ENCODE measurements at places on chromosomes 16 and 17.

DNA sequence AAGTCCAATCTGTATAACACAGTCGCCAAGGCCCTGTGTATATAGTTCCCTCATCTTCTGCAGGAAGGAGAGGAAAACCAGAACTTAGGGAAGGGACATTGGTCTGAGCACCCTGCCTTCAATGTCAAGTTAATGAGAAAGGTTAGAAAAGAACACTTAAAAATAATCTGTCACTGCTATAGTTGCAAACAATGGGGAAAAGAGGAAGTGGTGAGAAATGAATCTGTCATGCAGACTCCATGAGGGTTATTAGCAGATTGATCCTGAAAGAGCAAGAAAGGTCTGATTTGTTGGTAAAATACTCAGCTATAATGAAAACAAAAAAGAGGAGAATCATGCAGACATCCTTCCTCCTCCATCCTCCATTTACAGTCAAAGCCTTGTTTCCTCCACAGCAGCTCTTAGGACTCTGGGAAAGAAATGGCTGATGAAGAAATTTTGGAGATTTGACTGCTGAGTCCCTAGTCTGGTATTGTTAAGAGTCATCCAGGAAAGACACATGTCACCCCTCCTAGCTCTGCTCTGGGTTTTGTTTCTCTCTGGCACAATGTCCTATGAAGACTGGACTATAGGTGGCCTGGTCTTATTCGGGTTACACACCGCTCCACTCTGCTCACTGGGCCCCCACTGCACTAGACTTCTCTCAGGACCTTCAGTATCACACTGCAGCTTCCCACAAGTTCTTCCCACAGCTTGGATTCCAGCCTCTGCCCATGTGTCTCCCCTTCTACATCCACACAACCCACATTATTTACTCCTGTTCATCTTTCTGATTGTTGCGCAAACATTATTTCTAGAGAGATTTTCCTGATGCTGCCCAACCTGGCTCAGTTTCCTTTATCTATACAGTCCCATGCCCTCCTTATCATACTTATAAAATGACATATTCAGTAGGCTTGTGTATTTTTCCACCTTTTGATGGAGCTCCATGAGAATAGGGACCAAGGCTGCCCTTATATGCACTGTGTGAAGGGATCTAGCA, 56.5 kb upstream of the XYLT1 start:
- no peak for DNase-seq

- no peak for DNase-seq
These were observed 993 bp upstream of the ANKRD11 start for GRCh38 chr16:89491238-89491869.

GRCh38 chr17:5413682-5414081, 5.8 kb downstream of the NUP88 start:
- DNase-seq = no peak

DNA sequence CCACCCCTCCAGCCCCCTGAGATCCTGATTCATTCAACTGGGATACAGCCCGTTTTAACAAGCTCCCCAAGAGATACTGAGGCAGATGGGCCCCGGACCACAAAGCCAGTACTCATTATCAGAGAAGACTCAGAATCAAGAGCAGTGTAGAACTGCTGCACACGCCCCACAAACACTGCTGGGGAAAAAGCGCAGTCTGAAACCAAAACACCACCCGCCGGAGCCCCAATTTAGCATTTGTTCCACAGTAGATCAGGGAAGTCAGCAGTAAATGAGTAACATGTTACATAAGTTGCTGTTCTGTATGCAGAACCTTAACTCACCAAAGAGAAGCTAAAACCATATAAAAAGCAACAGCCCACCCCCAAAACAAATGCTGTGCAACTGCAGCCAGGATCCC, 123.6 kb downstream of the CDYL2 start:
- no peak for DNase-seq

GRCh38 chr17:3796822-3797170, 4.2 kb downstream of the ITGAE start:
- DNase-seq = no peak

DNA sequence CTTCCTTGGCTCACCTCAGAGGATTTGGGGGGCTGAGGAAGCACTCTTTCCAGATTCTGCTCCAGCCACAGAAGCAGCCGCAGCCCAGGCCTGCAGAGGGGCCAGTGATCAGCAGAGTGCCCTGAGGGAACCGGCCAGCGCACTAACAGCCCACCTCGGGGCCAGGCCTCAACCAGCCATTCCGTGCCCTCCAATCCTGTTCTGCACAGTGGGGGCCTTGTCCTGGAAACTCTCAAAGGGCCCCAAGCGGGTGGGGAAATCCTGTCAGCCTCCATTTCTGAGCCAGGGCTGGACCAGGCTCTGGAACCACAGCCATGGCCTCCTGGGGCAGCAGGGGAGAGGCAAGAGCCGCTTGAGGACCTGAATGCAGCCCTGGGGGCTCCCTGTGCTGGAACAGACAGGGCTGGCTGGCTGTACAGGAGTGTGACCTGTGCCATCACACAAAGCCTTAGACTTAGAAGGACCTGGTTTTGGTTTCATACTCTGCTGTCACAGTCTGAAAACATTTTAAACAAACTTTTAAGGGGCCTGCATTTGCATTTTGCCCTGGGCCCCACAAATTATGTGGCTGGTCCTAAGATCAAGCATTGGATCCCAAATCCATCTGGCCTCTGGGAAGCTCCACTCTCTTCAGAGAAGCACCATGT, 10.0 kb downstream of the CNGB1 start:
- no peak for DNase-seq

- DNase-seq = no peak
These were observed 1.2 kb downstream of the FOXF1 start for GRCh38 chr16:86511317-86512161.

- DNase-seq = no peak
These were observed 29.0 kb downstream of the PSMD7 start for GRCh38 chr16:74325641-74326040.

DNA sequence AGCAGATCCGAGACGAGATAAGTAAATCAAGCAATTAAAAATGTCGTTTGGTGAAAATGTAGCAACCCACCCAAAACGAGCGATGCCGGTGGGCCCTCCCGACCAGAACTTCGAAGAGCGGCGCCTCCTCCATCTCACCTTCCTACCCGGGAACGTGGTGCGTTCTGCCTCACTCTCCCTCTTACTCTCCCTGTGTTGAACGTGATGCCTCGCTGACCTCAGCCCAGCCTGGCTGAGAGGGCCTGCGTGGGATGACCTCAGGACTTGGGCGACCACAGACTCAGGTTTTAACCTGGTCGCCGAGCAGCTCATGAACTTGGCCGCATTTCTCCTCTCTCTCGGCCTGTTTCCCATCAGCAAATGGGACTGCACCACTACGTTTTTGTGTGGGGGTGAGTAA, 69.7 kb upstream of the RPL38 start:
- no peak for DNase-seq

GRCh38 chr16:24653725-24654124, 75.7 kb upstream of the TNRC6A start:
- no peak for DNase-seq

- no peak for DNase-seq
These were observed 175.5 kb downstream of the CYB561 start for GRCh38 chr17:63270610-63271009.

- no peak for DNase-seq
These were observed 517.3 kb upstream of the ZFHX3 start for GRCh38 chr16:73565263-73565662.

GRCh38 chr16:87740441-87740840, 25.3 kb downstream of the KLHDC4 start:
- no peak for DNase-seq

DNA sequence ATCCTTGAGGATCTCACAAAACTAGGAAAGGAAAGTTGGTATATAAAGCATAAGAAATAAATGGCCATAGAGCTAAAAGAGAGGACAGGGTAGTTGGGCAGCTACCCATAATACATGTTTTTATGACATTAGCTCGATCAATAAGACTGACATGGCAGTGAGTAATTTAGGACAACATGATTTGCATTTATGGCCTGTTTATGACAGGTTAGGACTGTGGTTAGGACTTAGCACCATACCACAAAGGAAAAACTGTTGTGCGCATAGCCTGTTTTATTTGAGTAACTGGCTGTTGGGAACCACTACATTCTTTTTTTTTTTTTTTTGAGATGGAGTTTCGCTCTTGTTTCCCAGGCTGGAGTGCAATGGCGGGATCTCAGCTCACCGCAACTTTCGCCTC, 18.0 kb upstream of the TRIM37 start:
- no peak for DNase-seq

- DNase-seq = no peak
These were observed 58.5 kb downstream of the TNFRSF13B start for GRCh38 chr17:16913463-16913862.
